ENCODE measurements at places on chromosomes 5 and 9.

- no peak for DNase-seq
Measured at GRCh38 chr9:35357826-35358225, 132.1 kb upstream of the RUSC2 start.

DNA sequence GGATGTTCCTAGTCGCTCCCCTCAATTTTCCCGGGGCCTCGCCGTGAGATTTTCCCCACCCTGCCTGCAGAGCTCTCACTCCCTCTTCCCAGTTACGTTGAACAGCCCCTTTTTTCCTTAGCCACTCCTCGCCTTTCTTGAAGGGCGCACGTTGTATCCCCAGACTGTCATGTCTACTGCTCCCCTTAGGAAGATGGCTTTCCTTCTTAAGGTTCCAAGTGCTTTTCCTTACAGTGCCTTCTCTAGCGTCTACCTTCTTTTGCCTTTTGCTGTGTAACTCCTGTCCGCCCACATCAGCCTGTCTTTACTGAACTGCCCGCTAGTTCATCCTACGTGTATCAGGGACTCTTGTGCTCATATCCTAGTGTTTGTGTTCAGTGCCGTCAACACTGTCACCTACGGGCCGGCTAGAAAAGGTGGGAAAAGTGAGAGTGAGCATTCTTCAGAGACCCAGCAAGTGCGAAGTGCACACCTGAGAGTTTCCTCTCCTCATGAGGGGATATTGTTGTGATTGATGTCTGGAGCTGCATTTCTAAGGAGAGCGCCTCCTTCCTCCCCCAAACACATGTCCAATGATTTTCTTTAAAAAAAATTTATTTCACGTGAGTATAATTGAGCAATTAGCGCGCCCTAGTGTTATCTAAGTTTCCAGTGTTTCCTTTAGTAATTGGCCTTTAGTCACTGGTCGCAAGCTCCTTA lies 764 bp downstream of the CAMLG start:
- DNase-seq, result peak; percentile 10

- no peak for DNase-seq
Measured at GRCh38 chr9:98134702-98135557, 15.9 kb upstream of the TRIM14 start.

GRCh38 chr5:38535248-38535750 lies 21.1 kb downstream of the LIFR start:
- DNase-seq, result no peak

- DNase-seq, result no peak
Measured at GRCh38 chr5:60232036-60232795, 338.7 kb upstream of the PDE4D start.

GRCh38 chr5:79811904-79812303 lies 122.3 kb downstream of the CMYA5 start:
- no peak for DNase-seq

GRCh38 chr9:20264896-20265295 lies 357.4 kb downstream of the MLLT3 start:
- DNase-seq, result no peak
